ENCODE measurements at places on chromosomes 7 and 10.

GRCh38 chr10:104563548-104563947 is 77.5 kb upstream of the SORCS3 start:
- DNase-seq = peak; percentile 24

- no peak for DNase-seq
These were observed 180.9 kb downstream of the ZNF438 start for GRCh38 chr10:30850776-30851175.

- DNase-seq = no peak
These were observed 1.4 kb downstream of the C10orf62 start for GRCh38 chr10:97590748-97591495.

DNA sequence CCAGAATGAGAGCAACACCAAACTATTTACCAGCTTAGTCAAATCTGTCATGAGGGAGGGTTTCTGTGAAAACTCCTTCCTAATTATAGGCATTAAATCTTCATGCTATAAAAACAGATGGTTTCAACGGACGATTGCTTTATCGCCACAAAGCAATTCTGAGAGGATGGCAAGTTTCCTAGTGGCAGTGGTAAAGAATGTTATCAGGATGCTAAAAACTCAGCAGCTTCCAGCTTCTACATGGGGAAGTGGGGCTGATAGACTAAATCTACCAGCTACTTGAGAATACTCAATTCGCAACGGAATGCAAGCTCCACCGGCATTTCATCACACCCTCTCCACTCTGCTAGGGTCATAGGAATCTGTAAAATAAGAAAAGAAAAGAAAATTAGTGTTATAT is 41.8 kb downstream of the JCAD start:
- DNase-seq = no peak

GRCh38 chr10:78952686-78953085 is 116.1 kb upstream of the ZMIZ1 start:
- DNase-seq = no peak

GRCh38 chr10:102634686-102635085 is 9.6 kb upstream of the TRIM8 start:
- no peak for DNase-seq

- no peak for DNase-seq
These were observed 81.8 kb downstream of the DIP2C start for GRCh38 chr10:607545-608185.

GRCh38 chr7:44346063-44346462 is 20.7 kb upstream of the CAMK2B start:
- no peak for DNase-seq

DNA sequence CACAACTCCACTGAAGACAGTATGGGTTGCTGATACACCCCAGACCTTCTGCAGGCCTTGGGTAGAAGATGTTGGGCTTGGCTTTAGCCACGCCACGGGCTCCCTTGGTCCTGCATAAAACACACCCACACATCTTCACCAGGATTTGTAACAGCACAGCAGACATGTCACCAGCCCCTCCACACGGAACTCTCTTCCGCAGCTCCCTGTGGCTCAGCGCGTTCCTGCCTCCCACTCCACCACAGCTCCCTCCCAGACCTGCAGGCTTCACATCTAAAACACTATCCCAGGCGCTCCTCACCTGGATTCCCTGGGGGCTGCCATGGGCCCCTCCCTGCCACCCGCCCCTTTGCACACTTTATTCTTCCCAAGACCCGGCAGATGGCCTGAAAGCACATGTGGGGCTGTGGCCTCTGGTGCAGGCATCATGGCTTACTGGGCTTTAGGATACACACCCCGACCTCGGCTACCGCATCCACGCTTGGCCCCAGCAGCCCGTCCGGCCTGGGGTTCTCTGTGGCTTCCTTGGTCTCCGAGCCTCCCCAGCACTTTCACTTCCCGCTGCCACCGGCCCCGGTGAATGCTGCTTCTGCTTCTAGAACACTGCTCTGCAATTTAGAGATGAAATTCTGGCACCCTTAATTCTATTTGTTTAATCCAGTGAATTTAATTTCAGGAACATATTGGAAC is 432.9 kb downstream of the DNAJB6 start:
- peak; percentile 72 for DNase-seq

- DNase-seq = no peak
These were observed 423.4 kb downstream of the DNAJB6 start for GRCh38 chr7:157760004-157760730.

DNA sequence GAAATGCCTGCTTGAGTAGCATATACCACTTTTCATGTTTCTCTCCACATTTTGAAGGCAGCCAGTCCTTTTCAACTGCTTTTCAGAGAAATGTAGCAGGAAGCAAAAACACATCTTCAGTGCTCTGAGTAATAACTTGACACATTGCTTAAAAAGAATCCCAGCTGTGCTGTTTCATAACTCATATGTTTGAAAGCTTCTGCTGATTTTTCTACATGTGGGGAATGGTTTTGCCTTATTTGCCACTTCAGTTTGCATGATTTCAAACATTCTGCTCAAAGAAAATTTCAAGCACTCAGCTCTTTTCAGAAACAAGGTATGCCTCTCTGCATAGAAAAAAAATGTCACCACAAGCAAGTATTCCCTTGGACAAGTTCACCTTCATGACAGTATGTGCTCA is 732.8 kb downstream of the POM121L12 start:
- DNase-seq = no peak

Measured in suppressor macrophage (primary cell).